ENCODE measurements at places on chromosomes 4 and X.
A peak's percentile ranks its signal among the peaks of the same experiment; 100 is the strongest.

GRCh38 chr4:107900067-107900466 lies 31.3 kb upstream of the CYP2U1 start:
- no peak for DNase-seq

DNA sequence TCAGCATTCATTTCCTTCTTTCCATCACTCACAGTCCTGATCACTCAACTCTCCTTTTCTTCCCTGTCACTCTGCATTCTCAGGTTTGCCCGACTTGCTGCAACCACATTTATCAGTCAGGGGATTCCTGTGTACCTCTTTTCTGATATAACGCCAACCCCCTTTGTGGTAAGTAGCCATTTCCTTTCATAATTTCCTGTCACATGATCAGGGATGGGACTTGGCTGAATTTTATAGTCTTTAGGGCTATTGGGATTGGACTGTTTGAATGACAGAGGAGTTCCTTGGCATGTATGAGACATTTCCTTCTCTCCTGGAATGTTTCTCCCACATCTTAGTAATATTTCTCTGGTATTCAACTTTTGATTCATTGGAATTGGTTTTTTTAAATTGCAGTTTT lies 11.0 kb downstream of the PGM2 start:
- no peak for DNase-seq

GRCh38 chr4:140626661-140627376 lies 58.1 kb upstream of the UCP1 start:
- no peak for DNase-seq

GRCh38 chr4:184416913-184417734 lies 57.2 kb downstream of the IRF2 start:
- no peak for DNase-seq

GRCh38 chr4:123298261-123298660 lies 98.3 kb upstream of the SPRY1 start:
- DNase-seq: no peak

DNA sequence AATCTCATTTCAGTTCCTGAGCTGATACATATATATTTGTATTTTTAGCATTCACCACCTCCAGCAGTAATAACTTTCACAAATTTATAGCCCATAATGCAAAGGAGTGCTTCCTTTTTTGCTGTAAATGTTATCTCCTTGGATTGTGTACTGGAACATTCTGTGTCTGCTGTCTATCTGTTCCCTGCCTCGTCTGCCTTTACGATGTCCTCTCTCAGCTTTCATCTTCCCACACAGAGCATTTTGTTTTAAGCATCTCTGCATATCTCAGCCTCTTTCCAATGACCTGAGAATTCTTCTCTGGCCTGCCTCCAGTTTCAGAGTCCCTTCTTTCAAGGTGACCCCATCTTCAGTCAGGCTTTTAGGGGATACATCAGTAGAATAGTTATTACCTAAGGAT lies 43.1 kb downstream of the GYG2 start:
- no peak for DNase-seq

- no peak for DNase-seq
Measured at GRCh38 chrX:44061968-44062614, 88.9 kb upstream of the NDP start.

DNA sequence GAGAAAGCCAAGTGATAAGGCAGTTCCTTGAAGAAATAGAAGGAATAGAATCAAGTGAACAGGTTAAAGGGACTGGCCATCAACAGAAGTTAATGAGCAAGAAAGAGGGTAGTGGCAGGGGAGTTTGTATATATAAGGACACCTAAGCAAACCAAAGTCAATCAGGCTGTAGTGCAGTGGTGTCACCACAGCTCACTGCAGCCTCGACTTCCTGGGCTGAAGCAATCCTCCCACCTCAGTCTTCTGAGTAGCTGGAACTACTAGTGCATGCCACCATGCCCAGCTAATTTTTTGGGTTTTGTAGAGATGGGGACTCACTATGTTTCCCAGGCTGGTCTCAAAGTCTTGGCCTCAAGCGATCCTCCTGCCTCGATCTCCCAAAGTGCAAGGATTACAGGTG lies 15.9 kb downstream of the ACOT9 start:
- DNase-seq: no peak

DNA sequence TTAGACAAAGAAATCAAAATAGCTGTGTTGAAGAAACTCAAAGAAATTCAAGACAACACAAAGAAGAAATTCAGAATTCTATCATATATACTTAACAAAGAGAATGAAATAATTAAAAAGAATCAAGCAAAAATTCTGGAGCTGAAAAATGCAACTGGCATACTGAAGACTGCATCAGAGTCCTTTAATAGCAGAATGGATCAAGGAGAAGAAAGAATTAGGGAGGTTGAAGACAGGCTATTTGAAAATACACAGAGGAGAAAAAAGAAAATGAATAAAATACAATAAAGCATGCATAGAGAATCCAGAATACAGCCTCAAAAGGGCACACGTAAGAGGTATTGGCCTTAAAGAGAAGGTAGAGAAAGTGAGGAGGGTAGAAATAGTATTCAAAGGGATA lies 179.5 kb upstream of the SPIN4 start:
- no peak for DNase-seq

DNA sequence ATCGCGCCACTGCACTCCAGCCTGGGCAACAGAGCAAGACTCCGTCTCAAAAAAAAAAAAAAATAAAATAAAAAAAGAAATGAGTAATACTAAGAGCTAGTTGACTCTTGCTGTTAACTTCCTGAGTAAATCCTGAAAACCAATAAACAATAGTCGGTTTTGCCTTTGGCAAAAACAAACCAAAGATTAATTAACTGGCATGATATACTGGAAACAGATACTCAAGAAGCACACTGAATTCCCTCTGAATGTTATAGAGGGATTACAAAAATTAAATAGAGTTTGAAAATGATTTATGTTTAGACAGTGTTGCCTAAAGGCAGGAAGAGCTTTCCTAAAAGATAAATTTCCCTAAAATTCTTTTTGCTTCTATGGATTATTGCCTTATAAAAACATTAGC lies 1702.3 kb downstream of the STIM2 start:
- DNase-seq: no peak

DNA sequence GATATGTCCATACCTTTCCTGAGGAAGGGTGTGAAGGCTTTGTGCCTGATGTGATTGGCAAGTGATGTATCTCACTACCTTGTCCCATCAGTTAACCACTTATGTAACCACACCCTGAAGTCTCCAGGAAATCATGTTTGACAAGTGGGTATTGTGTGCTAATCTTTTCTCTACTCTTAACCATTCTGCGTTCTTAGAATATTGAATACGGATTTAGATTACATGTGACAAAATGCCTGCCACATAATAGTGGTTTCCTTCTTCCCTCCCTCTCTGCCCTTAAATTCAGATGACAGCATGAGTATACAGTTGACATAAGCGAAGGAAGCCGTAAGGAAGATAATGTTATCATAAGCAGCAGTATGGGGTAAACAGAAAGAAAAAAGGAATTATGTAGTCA lies 108.4 kb downstream of the KLHL8 start:
- no peak for DNase-seq

- DNase-seq: no peak
Measured at GRCh38 chr4:81818385-81818920, 346.7 kb upstream of the RASGEF1B start.

DNA sequence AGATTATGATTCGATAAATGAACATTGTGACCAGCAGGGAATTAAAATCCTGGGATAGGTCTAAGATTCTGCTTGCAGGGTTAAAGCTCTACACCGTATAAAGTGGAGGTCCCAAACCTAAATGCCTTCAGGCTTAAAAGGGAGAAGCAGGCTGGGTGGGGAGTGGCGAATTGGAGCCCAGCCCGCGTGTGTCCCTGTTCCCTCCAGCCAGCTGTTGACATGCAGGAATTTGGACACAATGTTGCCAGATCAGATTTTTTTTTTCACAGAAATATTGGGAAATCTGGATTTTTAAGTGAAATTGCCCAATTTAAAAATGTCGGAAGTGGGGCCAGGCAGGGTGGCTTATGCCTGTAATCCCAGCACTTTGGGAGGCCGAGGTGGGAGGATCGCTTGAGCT lies 60.5 kb downstream of the ELF4 start:
- DNase-seq: no peak

- no peak for DNase-seq
Measured at GRCh38 chr4:111174331-111174730, 551.5 kb upstream of the PITX2 start.

GRCh38 chrX:24243692-24244091 lies 70.2 kb downstream of the SUPT20HL2 start:
- no peak for DNase-seq

- no peak for DNase-seq
Measured at GRCh38 chr4:123867910-123868587, 471.5 kb downstream of the SPRY1 start.

DNA sequence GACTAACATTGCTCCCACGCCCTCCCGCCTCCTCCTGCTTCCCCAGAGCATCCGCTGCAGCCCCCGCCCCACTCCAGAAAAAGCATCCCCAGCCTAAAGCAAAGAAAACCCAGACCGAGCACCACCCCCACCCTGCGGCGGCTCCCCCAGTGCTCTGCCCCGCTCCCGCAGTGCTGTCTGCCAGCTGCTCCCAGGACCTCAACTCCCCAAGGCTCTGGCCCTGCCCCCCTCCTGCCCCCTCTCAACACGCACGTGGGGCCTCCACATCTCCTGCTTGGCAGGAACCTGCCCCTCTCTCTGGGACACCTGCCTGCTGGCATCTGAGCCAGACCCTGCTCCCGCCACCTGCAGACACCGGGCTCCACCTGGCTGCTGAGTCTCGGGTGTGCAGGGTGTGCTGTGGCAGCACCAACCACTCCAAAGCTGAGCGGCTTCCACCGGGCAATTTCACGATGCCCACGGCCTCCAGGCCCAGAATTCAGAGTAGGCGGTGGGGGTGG lies 79.4 kb downstream of the FAM53A start:
- no peak for DNase-seq

DNA sequence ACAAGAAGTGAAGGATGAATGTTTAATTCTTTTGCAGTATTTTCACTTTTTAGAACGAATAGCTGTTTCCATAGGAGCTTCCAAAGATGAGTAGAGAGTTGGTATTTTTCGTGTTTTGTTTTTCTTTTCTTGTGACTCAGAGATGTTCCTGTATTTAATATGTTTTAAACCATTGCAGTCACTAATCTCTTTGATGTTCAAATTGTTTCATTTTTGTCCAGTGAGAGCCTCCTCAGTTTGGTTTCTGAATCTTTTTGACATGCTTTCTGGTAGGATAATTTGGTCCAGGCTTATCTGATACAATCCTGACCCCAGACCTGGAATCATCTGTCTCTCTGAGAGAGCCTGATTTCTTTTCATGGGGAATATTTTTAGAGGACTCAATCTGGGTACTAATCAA lies 41.6 kb downstream of the BEX3 start:
- DNase-seq: no peak

GRCh38 chrX:38069273-38069672 lies 62.9 kb downstream of the SYTL5 start:
- DNase-seq: no peak

GRCh38 chrX:153879741-153880439 lies 6.1 kb downstream of the L1CAM start:
- no peak for DNase-seq

- no peak for DNase-seq
Measured at GRCh38 chrX:20789103-20789502, 522.4 kb upstream of the RPS6KA3 start.

DNA sequence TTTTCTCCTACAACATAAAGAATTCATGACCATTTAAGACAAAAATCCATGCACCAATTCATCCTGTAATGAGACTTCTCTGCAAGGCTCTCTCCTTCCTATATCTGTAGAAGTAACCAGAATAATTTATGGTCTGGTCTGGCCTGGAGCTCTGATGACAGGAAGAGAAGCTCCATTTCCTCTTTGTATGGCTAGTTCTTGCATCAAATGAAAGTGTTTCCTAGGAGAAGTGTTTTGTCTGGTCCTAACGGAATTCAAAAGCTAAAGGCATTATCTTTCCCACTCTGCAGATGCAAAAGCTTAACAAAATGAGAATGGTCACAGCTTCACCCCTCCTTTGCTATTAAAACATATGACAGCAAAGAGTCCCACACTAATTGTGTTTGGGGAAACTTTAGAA lies 55.1 kb downstream of the SPATA18 start:
- no peak for DNase-seq

DNA sequence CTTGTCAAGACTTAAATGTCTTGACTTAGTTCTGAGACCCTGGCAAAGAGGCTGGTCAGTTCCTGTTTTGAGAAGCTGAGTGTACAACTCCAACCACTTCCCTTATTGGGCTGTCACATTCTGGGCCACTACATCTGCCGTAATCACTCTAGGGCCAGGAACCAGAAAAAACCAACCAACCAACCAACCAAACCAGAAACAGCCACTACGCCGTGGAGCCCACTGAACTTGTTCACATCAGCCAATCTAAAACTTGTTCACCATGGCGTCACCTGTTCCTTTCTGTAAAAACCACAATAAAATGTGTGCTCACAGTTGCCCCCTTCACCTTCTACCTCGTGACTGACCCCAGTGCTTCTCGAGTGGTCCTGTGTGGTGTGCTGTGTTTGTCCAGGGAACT lies 107.3 kb downstream of the JADE1 start:
- peak; percentile 12 for DNase-seq

- DNase-seq: no peak
Measured at GRCh38 chr4:184471881-184472613, 2.3 kb downstream of the IRF2 start.

DNA sequence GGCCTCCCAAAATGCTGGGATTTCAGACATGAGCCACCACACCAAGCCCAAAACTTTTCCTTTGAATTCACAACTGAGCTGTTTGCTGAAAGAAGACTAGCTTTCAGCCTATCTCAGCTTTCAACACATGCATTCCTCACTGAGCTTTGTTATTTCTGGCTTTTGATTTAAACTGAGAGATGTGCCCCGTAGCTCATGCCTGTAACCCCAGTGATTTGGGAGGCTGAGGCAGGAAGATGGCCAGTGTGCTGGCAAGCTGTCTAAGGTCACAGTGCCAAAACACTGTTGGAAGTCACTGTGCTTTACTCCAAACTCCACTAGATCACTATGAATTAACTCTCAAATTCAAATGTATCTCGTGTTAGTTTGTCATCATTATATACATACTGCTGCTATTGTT lies 779.5 kb downstream of the TRIML1 start:
- no peak for DNase-seq

- no peak for DNase-seq
Measured at GRCh38 chr4:14532436-14532835, 469.8 kb upstream of the CPEB2 start.

DNA sequence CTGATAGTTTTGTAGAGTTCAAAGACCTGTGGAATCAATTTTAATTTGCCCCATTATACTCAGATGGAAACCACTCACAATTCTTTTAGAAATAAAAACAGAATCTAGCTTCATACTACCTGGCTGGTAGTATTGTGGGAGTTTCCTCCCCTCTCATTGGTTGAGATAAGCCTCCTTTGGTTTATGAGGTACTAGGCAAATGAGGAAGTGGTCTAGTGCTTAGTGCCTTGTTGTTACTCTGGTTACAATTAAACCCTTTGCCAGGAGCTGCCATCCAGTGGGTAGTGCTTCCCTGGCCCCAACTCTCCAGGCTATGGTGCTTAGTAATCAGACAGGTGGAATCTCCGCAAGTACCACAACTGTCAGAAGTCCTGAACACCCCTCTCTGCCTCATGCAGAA lies 118.3 kb downstream of the CDKL5 start:
- DNase-seq: no peak
